ENCODE measurements at places on chromosomes 7 and 10.

GRCh38 chr10:22816298-22816653, 101.9 kb upstream of the PIP4K2A start:
- no peak for DNase-seq

DNA sequence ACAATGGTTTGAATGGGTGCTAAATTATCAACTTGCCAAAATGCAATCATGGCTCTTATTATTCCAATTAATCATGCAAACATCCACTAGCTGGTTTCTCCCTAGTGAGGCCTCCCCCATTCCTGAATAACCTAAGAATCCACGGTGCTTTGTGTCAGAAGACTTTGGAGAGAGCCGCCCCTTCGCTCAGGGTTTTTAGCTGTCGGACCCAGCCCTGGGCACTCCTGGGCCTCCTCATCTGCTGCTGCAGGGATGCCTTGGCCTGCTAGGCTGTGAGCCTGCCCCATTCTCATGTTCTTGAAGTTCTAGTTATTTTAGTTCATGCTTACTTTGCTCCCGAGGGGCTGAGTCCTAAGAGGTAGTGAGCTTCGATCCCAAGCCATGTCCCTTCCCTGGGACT, 34.1 kb upstream of the SFRP5 start:
- DNase-seq: no peak

DNA sequence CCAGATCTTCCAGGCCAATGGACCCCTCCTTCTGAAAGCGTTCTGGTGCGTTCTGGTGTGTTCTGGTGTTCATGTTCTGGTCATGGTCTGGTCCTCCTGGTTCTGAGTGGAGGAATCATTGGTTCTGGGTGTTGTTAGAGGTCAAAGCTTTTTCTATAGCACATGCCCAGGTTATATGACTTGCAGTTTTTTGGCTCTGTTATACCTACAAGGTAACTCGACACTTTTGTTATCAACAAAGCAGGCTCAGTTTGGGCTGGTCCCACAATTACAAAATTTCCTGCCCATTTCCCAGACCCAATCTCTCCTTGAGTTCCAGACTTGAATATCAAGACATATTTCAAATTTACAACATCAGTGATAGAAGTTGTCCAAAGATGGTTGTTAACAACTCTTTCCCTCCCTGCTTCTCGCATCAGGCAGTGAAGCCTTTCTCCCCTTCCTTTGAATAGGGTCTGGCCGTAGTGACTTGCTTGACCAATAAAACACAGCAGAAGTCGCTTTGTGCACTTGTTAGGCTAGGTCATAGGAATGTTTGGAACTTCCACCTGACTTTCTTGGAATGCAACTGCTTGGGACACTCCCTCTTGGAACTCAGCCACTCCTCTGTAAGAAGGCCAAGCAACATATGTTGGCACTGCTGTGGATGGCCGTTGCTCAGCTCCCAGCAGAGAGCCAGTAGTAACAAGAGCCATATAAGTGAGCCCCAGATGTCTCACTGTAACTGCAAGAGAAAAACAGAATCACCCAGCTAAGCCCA, 83.1 kb upstream of the STEAP1B start:
- no peak for DNase-seq

DNA sequence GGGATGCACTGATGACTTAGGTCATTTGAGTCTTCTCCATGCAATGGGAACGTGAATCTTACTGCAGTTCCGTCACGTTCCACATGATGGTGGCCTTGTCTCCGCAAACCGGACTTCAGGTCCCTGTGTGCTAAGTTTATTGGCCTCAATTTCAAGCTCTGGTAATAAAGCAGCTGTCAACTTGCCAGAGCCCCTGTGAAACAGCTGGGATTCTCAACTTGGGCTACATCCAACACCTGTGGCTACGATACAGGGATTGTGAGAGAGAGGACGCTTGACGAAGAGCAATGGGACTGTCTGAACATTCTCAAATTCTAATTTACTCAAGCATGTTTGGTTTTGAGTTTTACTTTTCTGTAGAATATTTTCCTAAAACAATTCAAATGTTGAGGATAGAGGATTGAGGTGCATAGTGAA, 174.2 kb downstream of the PTN start:
- no peak for DNase-seq

- DNase-seq: no peak
Measured at GRCh38 chr10:119735451-119735850, 9.6 kb downstream of the INPP5F start.

GRCh38 chr10:44965651-44966097, 6.1 kb downstream of the RASSF4 start:
- no peak for DNase-seq

DNA sequence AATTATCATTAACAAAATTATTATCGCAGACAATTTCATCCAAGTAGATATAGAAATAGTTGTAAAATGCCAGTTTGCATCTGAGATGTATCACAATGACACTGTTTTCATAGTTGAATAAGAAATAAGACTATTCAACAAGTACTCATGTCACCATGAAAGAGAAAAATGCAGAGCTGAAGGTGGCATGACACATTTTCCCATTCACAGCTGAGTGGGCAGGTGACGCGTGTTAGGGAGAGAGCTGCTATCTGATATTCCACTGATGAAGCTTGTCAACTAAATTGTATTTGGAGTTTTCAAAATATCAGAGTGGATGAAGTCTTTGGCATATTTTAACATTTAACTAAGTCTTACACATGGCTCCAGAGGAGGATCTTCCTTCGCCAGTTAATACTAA, 70.3 kb upstream of the HDAC9 start:
- no peak for DNase-seq

- no peak for DNase-seq
Measured at GRCh38 chr10:132094581-132095234, 29.0 kb downstream of the JAKMIP3 start.

DNA sequence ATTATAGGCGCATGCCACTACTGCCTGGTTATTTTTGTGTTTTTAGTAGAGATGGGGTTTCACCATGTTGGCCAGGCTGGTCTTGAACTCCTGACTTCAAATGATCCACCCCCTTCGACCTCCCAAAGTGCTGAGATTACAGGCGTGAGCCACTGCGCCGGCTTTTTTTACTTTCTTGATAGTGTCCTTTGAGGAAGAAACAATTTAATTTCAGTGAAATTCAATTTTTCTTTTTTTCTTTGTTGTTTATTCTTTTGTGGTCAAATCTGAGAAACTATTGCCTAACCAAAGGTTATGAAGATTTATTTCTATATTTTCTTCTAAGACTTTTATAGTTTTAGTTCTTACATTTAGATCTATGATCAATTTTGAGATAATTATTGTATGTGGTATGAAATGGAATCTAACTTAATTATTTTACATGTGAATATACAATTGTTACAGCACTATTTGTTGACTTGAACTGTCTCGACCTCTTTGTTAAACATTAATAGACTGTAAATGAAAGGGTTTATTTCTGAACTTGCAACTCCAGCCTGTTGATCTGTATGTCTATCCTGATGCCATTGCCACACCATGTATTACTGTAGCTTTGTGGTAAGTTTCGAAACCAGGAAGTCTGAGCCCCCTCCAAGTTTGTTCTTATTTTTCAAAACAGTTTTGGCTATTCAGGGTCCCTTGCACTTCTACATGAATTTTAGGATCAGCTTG, 19.8 kb upstream of the RASSF4 start:
- no peak for DNase-seq

DNA sequence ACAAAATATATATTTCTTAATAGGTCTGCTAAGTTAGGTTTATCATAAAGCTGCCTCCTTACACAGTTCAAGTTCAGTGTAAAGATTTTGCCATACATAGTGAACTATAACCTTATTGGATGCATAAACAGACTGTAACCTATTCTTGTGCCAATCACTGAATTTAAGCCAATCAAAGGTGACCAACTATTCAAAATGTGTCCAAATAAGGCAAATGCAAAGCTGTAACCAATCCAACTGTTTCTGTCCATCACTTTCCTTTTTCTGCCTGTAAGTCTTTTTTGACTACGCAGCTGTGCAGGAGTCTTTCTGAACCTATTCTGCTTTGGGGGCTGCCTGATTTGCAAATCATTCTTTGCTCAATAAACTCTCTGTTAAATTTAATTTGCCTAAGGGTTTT, 11.6 kb upstream of the DNMBP start:
- DNase-seq: no peak

GRCh38 chr10:31659665-31660064, 269.0 kb downstream of the ARHGAP12 start:
- no peak for DNase-seq

- no peak for DNase-seq
Measured at GRCh38 chr7:1623810-1624209, 46.3 kb upstream of the ELFN1 start.

GRCh38 chr7:114084002-114084471, 165.2 kb upstream of the PPP1R3A start:
- no peak for DNase-seq

DNA sequence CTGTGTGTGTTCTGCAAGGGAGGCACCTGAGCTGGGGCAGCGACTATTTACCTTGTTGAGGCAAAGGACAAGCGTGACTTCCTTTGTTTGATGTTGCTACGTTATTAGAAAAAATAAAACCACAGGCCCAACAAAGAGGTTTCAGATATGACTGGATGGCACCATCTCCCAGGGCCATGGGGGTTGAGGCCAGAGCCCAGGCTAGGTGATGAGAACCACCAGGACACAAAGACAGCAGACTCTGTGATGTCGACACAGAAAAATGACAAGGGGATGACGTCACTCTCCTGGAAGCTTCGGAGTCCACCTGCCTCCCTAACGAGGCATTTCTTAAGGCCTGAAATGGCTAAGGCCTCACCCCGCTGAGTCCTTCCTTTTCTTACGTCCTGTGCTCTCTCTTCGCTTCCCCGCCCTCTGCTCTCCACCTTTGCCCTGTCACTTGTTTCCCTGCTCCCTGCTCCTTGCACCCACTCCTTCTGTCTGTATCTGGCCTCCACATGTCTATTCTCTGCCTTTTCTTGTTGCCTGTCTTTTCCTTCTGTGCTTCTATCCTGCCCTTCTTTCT, 83.0 kb upstream of the ADRB1 start:
- DNase-seq: peak; percentile 6

DNA sequence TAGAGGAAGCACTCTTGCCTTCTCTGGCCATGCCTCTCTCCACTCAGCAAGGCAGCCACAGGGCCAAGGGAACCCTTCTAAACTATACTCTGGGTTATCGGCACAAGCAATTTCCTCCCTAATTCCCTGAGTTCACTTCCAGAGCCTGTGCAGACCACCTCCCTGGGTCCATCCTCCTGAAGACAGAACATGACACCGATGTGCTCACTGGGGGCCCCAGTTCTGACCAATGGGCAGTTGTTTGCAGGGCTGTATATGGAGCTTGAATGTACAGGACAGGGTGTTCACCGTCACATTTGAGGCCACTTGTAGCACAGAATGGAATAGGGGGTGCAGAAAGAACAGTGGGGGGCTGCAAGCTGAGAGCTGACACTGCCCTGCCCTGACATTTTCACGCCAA, 77.7 kb downstream of the TFEC start:
- DNase-seq: no peak

DNA sequence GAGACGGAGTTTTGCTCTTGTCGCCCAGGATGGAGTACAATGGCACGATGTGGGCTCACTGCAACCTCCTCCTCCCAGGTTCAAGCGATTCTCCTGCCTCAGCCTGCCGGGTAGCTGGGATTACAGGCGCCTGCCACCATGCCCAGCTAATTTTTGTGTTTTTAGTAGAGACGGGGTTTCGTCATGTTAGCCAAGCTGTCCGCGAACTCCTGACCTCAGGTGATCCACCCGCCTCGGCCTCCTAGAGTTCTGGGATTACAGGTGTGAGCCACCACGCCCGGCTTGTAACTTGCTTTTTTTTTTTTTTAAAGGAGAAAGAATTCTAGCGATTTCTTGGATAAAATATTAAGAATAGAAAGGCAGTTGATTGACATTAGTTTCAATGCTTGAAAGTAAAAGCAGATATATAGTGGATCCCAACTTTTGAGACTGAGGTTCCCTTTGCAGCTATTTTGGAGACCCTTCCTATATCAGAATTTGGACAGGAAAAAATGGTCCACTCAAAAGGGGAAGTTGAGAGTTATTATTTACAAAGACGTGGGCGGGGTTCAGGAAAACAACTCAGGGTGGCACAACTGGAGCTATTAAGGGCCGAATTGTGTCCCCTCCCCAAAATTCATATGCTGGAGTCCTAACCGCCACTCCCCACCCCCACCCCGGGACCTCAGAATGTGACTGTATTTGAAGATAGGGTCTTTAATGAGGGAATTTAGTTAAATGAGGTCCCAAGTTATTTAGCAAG, 1.3 kb upstream of the ERCC6 start:
- DNase-seq: no peak

DNA sequence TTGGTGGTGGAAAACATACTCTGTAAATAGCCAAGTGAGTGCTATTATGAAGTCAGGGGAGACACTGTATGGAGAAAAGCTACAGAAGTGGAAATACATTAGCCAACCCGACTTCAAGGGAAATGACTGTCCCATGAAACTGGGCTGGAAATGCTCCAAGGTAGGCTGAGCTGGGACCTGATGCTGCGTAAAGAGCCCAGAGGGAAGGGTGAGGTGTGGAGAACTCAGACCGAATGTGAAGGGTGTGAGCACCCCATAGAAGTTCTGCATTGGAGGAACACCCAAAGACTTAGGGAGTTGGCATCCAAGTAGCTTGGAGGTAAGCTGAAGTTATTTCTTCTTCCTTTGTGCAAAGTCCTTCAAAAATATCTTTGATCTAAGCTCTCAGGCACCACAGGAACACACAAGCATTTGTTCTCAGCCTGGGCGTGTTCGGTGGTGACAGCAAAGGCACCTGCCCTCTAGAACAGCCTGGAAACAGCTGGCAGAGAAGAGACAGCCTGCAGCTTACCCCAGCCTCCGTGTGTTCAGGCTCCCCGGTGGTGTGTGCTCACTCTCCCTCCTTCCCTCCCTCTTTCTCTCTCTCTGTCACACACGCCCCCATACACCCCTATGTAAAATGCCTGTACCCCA, 19.1 kb upstream of the GJD4 start:
- DNase-seq: no peak

- DNase-seq: peak; percentile 70
Measured at GRCh38 chr7:120987683-120988590, 574 bp upstream of the CPED1 start.

- no peak for DNase-seq
Measured at GRCh38 chr10:12728494-12728893, 273.0 kb downstream of the CCDC3 start.

- DNase-seq: no peak
Measured at GRCh38 chr10:62578301-62578700, 204.1 kb downstream of the ZNF365 start.

- no peak for DNase-seq
Measured at GRCh38 chr7:28419716-28420115, 7.4 kb downstream of the CREB5 start.

DNA sequence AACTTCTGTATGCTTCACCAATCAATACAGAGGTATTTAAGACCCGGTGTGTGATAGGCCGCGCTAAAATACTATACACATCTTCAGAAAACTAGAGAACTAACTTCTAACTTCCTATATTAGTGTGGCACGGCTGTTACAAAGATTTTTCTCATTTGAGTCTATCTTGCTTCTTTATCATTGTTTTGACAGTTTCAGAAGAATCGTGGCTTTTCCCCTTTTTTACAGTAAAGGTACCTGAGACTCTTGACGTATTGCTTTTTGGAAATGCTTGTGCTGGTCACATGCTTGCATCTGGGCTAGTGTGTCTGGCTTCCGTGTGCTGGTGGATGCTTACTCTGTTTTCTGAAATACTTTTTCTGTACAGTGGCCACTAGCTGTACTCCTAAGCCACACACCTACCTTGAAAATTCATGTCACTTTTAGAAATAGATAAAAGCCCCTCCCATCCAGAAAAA, 12.7 kb downstream of the IKZF1 start:
- no peak for DNase-seq

Measured in activated naive CD4-positive, alpha-beta T cell treated with anti-CD3 and anti-CD28 coated beads, Interleukin-2, amount 50 U/mL, for 72 hours (primary cell).